Activated gamma-delta T cell treated with Interleukin-2 at 50 U/mL for 16 hours (primary cell): ENCODE measurements at places on chromosomes 6 and 20.

- no peak for DNase-seq
Measured at GRCh38 chr6:168903613-168904345, 349.9 kb downstream of the THBS2 start.

DNA sequence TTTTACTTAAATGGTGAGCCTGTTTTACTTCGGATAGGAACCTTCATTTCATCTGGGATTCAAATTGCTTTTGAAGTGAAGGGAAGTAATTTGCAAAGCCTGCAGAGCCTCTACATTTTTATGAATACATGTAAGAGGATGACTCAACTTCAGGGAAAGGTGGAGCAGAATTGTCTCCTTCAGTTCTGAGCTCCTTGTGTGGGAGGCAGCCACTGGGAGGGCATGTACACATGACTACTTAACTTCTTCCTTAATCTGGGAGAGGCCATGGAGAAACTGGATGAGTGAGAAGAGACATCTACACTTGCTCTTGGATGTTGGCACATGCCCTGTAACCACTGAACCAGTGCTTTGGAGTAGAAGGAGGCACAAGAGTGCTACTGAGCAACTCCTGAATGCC, 145.1 kb upstream of the NRSN1 start:
- DNase-seq: no peak

DNA sequence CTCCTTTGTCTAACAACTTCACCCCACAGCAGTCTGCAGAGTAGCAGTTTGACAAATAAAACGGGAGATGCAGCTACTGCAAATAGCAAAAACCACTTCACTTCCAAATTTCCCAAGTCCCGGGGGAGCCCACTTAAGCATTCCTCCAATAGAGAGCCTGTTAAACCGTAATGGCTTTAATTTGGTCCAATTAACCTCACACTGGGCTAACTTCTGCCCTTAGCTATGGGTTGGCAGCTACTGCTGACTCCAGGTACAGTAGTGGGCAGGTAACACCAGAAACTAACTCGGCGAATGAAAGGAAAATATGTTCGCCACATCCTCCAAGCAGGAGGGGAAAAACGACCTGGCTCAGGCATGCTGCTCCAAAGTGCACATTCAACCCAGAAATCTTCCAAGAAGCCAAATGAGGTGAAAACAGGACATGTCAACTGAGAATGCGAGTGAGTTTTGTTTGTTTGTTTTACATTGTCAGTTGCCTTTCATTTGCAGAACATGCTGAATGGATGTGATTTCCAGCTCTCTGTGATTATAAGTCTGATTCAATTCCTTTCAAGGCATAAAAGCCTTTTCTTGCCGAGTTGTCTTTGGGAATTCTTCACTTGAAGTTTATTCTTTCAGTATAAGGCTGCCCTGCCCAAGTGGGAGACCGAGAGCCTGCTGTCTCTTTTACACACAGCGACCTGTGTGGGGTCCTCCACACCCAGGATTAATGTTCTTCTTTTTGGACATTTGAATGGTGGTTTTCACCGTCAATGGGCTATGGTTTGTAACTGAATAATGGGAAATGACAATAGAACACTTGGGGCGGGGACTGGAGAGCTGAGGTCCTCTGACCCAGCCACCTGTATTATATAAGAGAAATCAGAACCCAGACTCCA, 117.3 kb upstream of the ARMC2 start:
- DNase-seq: no peak

DNA sequence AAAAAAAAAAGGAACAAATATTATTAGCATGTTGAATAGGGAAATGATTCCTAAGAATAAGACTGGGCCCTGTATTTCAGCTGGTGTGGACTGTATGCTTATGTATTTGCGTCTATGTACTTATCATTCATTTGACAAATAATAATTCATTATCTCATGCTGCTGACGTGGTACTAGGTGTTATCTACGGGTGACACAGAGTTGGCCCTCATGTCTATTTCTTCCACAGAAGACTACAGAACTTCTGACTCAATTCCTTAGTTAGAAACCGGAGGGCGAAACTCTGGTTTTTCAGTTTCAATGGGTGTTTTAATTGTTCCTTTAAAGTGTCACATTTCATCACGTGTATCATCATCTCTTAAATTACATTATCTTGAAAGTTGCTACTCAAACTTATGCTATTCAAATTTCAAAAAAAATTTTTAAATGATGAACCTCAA, 305.9 kb downstream of the CLIC5 start:
- no peak for DNase-seq

DNA sequence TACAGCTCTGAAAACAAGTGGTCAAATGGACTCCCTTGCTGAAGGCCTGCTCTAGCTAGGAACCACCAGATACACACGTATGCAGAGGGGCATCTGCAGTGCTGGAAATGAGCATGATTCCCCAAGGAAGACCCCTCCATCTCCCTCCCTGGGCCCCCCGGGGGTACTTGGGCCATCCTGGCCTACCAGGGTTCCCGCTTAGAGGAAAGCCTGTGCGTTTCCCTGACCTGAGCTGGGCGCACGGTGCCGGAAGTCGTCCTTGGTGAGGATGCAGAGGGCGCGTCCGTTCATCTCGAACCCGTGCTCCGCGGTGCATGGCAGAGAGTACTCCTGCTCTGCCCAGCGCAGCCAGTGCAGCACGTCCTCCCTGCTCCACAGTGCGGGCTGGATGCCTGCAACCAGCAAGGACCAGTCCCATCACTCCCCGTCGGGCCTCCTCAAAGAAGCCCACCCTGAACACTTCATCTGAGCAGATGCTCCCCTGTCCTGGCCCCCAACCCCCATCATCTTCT, 11.8 kb downstream of the ETV7 start:
- DNase-seq: no peak

DNA sequence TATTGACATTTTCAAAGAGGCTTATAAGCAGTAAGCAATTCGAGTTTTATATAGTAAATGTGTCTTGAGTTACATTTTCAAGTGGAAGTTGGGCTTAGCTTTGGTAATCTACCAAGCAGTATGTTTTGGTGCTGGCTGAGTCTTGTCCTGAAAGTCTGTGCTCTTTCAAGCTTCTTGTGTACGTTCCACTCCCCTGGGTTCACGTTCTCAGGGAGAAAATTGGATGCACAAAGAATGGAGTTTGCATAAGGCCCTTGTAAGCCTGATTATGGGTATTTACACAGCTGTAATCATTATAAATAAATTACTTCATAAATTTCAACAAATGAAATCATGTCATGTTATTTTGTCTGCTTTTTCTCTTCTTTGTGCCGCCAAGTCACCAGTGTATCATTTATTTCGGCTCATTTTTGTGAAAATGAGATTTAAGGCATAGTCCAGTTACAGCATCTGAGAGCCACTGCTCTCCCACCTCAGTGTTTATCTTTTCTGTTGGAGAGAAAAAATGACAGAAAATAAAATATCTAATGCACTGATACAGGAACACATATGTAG, 262.5 kb downstream of the BTBD3 start:
- no peak for DNase-seq

- no peak for DNase-seq
Measured at GRCh38 chr6:157732416-157733161, 90.5 kb upstream of the SNX9 start.

GRCh38 chr6:10393544-10394225, 21.2 kb downstream of the TFAP2A start:
- no peak for DNase-seq

- peak; percentile 79 for DNase-seq
Measured at GRCh38 chr6:34182751-34183531, 37.1 kb upstream of the GRM4 start.

DNA sequence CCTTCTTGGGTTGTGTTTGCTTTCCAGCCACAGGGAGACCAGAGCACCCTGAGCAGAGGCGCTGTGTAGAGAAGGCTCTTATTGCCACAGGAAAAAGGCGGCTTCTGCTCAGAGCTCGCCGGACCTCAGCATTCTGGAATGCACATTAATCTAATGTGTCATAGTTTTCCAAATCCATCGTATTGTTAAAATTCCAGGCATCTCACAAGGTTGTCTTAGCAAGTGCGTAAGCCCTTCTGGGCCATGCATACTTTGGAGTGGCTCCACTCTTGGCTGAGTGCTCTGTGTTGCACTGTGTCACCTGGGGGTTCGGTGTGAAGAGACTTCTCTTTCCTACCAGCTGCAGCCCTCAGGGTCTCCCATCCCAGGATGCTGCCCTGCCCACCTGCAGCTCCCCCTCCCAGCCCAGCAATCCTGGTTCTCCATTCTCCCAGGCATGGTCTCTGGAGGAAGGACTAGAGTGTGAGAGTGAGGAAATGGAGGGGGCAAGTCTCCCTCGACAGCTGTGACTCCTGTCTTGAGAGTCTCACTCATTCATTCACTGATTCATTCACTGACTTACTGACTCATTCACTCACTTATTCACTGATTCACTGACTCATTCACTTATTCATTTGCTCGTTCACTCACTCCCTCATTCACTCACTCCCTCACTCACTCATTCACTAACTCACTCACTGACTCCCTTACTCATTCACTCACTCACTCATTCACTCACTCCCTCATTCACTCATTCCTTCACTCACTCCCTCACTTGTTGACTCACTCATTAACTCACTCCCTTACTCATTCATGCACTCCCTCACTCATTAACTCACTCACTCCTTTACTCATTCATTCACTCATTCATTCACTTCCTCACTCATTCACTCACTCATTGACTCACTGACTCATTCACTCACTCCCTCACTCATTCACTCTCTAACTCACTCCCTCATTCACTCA, 83.7 kb upstream of the MPC1 start:
- no peak for DNase-seq

- no peak for DNase-seq
Measured at GRCh38 chr6:34736823-34737222, 20.5 kb upstream of the SNRPC start.

- DNase-seq: peak; percentile 63
Measured at GRCh38 chr6:139161817-139162284, 27.0 kb downstream of the HECA start.

DNA sequence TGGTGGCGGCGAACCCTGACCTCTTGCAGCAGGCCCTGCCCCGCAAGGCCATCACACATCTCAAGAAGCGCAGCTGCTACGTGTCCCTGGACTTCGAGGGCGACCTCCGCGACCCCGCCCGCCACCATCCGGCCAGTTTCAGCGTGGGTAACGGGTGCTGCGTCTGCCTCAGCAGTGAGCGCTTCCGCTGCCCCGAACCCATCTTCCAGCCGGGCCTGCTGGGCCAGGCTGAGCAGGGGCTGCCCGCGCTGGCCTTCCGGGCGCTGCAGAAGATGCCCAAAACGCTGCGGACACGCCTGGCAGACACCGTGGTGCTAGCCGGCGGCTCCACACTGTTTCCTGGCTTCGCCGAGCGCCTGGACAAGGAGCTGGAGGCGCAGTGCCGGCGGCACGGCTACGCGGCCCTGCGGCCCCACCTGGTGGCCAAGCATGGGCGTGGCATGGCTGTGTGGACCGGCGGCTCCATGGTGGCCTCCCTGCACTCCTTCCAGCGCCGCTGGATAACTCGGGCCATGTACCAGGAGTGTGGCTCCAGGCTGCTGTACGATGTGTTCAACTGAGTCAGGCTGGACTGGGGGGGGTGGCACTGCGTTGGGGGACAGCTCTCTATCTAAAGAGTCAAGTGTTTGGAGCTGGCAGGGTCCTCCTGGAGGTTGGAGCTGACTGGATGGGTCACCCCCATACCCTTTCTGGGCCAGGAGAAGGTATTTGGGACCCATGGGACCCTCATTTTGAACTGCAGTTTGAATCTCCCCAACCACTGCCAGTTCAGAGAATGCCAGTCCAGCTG, 1.1 kb downstream of the ACTL10 start:
- peak; percentile 73 for DNase-seq

DNA sequence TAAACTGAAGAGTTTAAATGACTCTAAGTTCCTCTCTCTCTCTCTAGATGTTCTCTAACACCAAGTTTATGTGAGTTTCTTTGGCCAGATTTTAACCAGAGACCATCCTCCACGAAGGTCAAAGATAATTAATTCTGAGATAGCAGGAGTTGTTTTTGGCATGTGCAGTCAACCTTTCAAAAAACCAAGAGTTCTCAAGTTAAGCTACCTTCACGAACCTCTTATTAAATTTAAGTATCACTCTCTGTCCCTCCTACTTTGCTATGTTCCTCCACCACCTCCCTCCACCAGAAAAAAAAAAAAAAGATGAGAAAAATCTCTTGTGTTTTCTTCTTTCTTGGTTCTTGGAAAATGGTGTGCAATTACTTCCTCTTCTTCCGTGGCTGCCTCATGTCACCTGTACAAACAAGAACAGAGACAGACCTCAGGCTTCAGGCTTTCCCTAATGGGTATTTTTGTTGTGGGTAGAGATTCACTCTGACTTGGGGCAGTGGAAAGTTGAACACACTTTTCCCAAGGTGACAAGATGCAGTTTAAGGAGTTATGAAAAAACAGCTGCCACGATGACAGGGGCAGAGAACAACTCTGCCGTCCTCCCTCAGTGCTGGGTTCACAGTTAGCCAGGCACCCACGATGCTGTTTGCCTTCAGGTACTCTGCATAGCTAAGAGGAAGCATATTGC, 64.3 kb downstream of the ADTRP start:
- no peak for DNase-seq

DNA sequence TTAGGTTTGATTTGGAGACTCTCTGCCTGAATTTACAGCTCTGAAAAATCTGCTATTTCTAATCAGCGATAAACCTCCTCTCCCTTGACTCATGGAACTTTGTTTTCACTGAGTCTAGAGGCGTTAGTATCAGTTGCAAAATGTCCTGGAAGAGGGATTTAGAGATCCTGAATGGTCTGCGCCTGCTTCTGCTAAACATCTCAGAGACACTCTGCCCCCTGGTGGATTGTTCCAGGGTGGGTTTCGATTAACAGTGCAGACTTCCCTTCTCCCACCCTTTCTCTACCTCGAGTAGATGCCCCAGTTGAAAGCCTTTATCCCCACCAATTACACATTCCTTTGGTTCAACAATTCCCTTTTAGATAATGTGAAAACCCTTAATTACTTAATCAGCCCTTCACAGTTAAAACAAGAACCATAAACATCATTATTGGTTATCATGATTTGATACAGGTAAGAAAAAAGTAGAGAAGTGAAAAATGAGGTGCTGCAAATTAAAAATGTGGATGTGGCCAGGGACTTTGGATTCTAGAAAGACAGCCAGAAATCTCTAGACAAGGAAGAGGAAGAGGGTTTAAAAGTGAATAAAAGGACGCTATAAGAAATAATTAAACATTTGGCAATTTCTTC, 5.5 kb downstream of the HTR1B start:
- no peak for DNase-seq

GRCh38 chr6:33136310-33136900, 55.9 kb downstream of the COL11A2 start:
- DNase-seq: no peak

GRCh38 chr6:62035952-62036351, 250.1 kb downstream of the KHDRBS2 start:
- DNase-seq: no peak

DNA sequence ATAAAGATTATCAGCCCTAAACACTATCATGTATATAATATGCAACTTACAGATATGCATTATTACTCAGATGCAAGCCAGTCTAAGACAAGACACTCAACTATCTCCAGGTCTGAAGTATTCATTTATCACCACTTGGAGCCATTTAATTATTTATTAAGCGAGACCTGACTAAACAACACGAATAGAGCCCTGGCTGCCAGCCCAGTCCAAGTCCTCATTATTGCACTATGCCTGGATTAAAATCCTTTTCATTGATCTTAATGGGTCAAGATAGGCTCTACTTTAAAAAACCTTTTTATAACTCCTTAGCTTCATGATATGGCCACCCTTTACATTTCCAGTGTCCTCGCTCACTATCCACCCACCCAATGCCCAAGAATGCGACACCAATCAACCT, 183.1 kb upstream of the MARCKS start:
- no peak for DNase-seq
